ENCODE measurements at places on chromosomes 3 and 15.
A peak's percentile ranks its signal among the peaks of the same experiment; 100 is the strongest.

DNA sequence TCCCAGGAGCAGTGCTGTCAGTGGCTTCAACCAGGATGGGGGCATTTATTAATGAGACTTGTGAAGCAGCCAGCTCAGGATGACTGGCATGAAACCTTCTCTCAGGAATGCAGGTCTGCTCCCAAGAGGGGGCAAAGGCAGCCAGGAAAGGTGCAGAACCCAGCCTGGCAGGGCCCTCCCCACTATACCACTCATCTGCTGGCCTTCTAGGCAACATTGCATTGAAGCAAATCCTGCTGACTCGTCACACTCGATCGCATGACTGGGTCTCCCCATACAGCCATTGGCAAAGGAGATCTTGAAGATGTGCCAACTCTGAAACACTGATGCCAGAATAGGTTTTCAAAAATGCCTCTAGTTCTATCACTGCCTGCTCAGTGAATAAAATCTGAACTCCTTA, 65.7 kb upstream of the CMTM7 start:
- DNase-seq, result no peak

GRCh38 chr15:86830304-86830703, 750.6 kb downstream of the AGBL1 start:
- DNase-seq, result no peak

GRCh38 chr15:81480645-81481053, 106.6 kb upstream of the TMC3 start:
- peak; percentile 66 for DNase-seq

DNA sequence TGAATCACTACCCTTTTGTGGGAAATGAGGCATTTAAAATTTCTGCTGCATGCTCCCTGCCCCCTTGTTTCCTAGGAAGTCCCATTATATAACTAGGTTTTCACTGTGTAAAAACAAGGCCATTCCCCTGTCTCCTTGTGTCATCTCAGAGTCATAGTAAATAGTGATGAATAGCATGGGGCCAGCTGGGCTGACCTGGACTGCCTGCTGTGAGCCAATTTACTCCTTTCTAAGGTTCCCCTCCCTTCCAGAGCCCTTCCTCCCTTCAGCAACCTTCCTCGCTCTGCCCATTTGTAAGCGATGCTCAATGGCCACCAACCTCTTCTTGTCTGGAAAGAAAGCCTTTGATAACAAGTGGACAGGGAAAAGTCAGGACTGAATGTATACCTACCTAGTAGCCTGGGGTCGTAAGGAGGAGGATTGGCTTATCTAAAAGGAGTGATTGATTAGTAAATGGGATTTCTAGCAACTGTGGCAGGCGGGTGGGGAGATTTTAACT, 11.7 kb downstream of the ITGA11 start:
- peak; percentile 71 for DNase-seq

- no peak for DNase-seq
Measured at GRCh38 chr15:66094331-66094730, 159.2 kb downstream of the MEGF11 start.

GRCh38 chr3:178823591-178824246, 247.9 kb downstream of the ZMAT3 start:
- no peak for DNase-seq

DNA sequence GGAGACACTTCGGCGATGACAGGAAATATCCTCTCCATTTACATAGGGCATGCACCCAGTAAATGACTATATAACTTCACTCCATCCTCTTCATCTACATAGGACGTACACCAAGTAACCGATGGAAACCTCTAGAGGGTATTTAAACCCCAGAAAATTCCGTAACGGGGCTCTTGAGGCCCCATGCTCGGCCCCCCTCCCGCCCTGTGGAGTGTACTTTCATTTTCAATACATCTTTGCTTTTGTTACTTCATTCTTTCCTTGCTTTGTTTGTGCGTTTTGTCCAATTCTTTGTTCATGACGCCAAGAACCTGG, 7.5 kb upstream of the FAM107A start:
- no peak for DNase-seq

DNA sequence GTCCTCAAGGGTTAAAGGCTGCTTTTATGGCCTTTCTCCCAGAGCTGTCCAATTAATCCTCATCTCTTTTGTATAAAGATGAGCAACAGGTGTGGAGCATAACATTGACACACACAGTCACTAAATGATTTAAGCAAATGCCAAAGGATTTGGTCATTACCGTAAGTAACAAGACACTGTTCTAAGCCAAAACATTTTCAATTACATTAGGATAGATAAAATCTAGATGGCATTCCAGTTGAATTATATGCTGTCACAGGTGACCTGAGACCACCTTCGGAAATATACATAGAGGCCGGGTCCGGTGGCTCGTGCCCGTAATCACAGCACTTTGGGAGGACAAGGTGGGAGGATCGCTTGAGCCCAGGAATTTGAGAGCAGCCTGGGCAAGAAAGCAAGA, 105.3 kb upstream of the UBE3A start:
- no peak for DNase-seq

DNA sequence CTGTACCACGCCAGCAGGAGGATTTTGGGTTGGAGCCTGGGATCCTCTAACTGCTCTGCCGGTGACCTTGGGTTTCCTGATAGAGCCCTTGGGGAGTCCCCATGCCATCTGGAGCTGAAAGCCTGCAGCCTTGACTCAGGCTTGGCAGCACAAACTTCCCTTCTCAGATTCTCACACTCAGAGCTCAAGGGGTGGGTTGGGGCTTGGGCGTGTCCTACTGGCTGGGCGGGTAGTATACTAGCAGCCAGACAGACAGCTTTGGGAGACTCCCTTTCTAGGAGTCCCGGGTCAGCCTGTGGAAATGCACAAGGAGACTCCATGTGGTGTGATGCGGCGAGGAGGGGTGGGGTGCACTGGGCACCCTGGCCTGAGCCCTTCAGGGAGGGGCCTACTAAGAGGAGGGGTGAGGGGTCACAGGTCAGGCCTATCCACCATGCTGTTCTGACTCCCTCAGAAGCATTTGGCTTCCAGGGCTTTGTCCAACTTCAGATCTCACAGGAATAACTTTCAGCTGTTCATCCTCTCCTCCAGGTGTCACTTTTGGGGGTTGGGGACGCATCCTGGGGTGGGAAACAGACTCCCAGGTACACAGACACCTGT, 21.6 kb upstream of the PLXNA1 start:
- DNase-seq, result peak; percentile 62

DNA sequence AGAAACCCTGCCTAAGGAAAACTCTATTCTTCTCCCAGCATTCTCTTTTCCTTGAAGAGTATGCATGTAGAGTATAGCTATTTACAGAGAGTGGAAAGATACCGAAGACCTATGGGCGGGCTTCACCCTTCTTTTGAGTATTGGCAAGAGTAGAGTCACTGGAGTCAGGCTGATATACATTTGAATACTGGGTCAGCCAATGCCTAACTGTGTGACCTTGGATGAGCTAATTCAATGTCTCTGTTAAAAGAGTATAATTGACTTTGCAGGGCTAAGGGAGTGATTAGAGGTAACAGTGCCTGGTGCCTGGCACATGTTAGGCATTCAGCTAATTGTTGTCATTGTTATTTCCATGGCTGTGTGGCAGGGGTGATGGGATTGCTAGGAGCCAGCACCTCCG, 75.6 kb downstream of the TUSC7 start:
- no peak for DNase-seq

GRCh38 chr3:146750196-146750595, 145.1 kb upstream of the PLSCR5 start:
- peak; percentile 92 for DNase-seq

GRCh38 chr15:88166082-88166993, 90.2 kb downstream of the NTRK3 start:
- peak; percentile 7 for DNase-seq

- peak; percentile 94 for DNase-seq
Measured at GRCh38 chr3:55341502-55342031, 145.5 kb downstream of the WNT5A start.

DNA sequence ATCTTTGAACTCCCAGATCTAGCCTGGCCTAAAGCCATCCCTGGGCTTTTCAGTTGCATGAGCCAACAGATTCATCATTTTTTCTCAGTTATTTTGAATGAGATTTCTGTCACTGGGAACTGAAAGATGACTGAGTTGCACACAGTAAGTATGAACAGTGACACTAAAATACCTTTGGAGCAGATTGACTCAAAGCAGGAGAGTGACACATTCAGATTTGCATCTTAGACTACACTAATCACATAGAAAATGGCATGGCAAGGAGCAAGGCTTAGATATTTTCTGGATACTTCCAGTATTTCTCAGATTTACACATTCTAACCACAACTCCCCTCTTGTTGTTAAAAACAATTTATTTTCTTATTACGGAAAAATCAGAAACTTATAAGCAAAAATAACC, 32.8 kb downstream of the SEC62 start:
- no peak for DNase-seq

- no peak for DNase-seq
Measured at GRCh38 chr3:150202711-150203110, 205.4 kb upstream of the TSC22D2 start.

DNA sequence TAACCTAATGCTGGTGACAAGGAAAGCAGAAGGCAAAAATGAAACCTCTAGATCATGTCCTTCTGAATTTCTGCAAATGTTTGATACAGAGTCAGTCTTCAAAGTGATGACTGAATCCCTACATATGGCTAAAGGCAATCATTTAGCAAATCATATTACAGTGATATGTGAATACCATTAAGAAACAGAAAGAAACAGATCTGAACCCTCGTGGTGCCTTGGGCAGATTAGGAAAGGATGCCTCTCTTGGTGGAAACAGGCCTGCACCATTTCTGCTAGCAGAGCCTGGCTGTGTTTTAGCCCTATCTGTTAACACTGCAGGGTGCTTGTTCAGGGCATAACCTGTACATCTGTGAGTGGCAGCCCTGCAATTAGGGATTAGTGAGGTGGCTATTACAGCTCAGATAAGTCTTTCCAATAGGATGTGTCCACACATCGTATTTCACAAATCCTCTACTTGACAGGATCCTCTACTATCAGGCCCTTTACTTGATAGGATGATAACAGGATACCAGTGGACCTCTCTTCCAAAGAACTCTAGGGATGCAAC, 12.1 kb downstream of the SEC22C start:
- DNase-seq, result no peak

DNA sequence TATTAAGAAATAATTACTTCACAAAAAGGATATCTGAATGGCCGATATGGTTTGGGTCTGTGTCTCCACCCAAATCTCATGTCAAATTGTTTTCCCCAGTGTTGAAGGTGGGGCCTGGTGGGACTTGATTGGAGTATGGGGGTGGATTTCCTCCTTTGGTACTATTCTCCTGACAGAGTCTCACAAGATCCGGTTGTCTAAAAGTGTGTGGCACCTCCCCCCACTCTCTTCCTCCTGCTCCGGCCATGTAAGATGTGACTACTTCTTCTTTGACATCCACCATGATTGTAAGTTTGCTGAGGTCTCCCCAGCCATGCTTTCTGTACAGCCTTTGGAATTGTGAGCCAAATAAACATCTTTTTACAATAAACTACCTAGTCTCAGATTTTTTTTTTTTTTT, 34.5 kb downstream of the ZBTB11 start:
- no peak for DNase-seq

- no peak for DNase-seq
Measured at GRCh38 chr3:114518206-114518808, 224.5 kb downstream of the TIGIT start.

GRCh38 chr3:143480344-143480743, 360.8 kb downstream of the CHST2 start:
- DNase-seq, result peak; percentile 64

GRCh38 chr3:17333893-17334292, 408.5 kb downstream of the TBC1D5 start:
- no peak for DNase-seq

- peak; percentile 11 for DNase-seq
Measured at GRCh38 chr15:52559022-52559421, 9.8 kb downstream of the ARPP19 start.

DNA sequence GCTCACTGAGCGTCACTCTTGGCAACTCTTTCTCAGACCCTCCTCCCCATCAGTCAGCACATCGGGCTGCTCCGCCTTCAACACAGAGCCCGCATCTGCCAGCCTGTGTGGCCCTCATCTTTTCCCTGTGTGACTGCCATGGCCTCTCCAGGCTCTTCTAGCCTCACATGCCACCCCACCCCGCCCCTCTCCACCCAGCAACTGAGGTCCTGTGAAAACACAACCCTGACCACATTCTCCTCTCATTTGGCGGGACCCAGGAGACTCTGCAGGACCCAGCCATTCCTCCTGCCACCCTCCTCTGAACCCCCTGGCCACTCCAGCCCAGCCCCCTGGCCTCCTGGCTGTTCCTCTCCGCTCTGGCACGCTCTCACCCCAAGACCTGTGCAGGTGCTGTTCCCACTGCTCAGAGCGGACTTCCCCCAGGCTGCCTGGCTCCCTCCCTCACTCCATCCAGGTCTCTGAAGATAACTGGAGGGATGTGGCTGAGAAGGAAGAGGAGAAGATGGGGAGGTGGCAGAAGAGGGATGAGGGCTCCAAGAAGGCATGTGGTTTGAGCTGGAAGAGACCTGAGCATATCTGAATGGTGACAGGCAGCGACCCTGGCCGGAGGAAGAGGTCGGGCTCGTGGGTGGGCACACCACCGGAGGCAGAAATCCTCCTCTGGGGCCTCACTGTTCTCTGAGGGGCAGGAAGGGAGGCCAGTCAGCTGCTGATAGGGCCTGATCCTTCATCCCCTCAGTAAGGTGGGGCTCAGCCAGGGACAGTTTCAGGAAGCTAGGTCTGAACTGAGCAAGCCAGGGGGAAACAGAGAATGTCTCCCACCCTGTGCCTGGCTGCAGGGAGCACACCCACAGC, 111.2 kb upstream of the RPL32 start:
- no peak for DNase-seq

GRCh38 chr3:12230877-12231276, 58.0 kb upstream of the PPARG start:
- no peak for DNase-seq

- no peak for DNase-seq
Measured at GRCh38 chr15:64193971-64194370, 31.1 kb upstream of the PPIB start.

DNA sequence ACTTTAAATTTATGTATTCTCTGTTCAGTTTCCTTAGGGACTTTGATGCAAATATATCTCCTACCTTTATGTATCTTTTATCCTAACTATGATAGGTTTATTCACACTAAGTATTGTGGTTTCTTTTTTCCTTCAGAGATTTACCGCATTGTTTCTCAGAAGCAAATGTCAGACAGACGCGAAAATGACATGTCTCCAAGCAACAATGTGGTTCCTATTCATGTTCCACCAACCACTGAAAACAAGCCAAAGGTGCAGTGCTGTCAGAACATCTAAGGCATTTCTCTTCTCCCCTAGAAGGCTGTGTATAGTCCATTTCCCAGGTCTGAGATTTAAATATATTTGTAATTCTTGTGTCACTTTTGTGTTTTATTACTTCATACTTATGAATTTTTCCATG, 18.3 kb downstream of the RAB11A start:
- no peak for DNase-seq

GRCh38 chr3:10263646-10264363, 15.5 kb downstream of the TATDN2 start:
- peak; percentile 55 for DNase-seq

DNA sequence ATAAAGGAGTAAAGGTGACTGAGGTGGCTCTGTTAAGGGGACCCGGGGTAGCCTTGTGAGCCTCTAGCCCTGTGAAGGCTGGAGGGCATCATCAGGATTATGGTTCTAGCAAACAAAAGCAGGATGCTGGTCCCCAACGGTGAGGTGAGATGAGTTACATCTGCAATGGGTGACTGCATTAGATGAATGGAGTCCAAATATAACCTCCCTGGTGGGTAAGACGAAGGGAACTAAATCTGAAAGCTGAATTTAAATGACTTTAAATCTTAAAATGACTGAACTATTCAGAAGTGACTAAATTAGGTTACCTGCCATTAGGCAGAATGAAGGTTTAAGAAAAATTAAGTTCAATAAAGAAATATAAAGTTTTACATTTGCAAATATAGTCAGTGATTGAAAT, 4.6 kb upstream of the HLTF start:
- DNase-seq, result no peak

GRCh38 chr3:112605285-112605684, 35.7 kb downstream of the CCDC80 start:
- DNase-seq, result peak; percentile 96

Measured in EH (cell line).